ENCODE measurements at places on chromosomes 7 and 10. TPM values are rescaled to one million over a fixed set of nuclear protein-coding genes. Genes with fewer than 3 reads are reported as not detected.

DNA sequence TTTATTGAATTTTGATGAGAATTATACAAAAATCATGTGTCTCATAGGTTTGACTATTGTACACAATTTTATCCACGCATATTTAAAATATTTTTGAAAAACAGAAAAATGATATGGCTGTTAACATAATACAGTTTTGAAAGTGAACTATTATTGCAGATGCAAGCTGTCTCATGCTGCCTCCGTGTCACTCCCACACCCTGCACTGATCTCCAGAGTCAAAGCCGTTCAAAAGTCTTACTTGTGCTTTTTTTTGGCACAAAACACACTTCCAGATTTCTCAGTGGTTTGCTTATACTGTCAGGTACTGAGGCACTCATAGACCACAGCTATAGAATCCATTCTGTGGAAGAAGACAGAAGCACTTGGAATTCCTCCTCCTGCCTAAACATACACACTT lies 243.1 kb upstream of the ADARB2 start:
- DNase-seq = no peak

DNA sequence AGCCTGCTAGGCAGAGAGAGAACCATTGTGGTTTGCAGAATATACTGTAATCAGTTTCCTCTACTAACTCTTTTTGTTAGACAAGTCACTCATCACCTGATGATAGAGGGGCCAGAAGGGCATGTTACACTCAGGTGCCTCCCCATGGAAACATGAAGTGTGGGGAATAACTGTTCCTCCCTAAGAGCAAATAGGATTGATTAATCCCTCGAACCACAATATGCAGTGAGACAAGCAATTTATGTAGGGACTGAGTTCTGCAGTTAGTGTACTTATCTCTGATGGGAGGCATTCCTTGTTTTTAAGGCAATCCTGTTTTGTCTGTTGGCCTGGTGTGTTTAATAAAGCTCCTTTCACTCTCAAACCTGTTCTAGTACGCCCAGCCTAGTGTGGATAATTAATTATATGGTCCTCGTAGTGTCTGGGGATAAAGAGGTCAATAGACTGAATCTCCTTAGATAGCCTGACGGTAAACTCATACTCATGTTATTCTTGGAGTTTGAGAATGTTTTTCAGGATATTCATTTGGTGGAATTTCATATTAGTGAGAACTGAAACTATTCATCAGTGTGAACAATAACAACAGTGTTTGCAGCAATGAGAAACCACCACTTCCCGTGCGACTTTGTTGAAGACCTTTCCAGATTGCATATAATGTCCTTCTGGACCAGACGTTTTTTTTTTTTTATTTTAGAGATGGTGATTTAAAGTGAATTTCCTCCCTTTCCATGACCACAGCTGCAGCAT lies 344.8 kb upstream of the FZD8 start:
- no peak for DNase-seq

DNA sequence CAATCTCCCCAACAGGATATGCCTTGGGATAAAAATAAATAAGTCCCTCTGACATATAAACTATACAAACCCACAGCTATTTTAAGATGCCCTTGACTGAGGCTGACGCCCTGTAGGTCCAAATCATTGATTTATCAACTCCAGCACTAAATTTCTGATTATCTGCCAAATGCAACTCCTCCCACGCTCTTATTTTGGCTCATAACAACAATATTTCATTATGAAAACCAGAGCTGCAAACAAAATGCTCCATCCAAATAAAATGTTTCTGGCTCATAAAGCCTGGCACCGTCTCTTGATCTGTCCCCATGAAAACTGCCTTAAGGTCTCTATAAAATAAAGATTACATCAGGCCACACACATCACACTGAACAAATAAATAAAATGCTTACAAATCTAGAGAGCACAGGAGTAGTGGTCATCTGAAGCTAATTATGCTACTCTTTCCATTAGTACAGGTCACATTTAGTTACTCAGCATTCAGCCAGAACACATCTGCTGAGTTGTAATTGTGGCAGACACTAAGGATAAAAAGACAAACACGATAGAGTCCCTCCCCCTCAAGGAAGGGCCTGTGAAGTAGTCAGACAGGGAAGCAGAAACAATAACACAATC lies 28.8 kb downstream of the CACUL1 start:
- no peak for DNase-seq

GRCh38 chr7:112963634-112964033 lies 123.0 kb downstream of the GPR85 start:
- DNase-seq = no peak

- no peak for DNase-seq
Measured at GRCh38 chr10:44358080-44358771, 26.7 kb downstream of the CXCL12 start.

DNA sequence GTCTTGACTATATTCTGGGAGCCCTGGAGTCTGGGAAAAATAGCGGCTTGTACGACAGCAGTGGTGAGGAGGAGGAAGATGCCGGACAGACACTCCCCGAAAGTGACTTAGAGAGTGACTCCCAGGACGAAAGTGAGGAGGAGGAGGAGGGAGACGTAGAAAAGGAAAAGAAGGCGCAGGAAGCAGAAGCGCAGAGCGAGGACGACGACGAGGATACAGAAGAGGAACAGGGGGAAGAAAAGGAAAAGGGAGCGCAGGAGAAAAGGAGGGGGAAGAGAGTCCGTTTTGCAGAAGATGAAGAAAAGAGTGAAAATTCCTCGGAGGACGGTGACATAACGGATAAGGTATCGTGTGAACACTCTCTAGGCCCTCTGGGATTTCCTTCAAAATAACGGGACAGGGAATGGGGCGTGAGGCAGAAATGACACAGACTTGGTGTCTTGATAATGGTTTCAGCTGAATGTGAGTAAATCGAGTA lies 908 bp downstream of the NOM1 start:
- no peak for DNase-seq

CFTR gene
- total RNA-seq = 0.21 TPM

ERVW-1 gene
- not detected for total RNA-seq
